AG08395 (cell line): ENCODE measurements at places on chromosomes 3 and 15.
A peak's percentile ranks its signal among the peaks of the same experiment; 100 is the strongest.

- no peak for DNase-seq
Measured at GRCh38 chr3:124177071-124177470, 185.1 kb upstream of the ROPN1 start.

DNA sequence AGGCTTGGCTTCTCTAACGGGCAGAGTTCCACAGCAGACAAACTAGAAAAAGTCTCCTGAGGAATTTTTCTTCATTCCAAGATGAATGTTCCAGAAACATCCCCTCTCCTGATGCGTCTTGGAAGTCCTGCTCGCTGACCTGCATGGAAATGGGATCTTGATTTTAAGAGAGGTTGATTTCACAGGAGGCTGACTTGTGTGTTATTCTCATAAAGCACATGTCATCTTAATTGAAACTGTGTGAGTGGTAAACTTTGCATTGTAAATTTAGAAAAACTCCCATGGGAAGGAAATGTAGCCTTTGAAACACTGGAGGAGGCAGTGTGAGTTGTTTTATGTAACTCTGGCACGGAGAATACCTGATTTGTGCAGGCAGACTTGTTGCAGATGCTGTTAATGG, 337.8 kb upstream of the NR2E3 start:
- no peak for DNase-seq

- no peak for DNase-seq
Measured at GRCh38 chr3:85342915-85343314, 384.1 kb downstream of the CADM2 start.

DNA sequence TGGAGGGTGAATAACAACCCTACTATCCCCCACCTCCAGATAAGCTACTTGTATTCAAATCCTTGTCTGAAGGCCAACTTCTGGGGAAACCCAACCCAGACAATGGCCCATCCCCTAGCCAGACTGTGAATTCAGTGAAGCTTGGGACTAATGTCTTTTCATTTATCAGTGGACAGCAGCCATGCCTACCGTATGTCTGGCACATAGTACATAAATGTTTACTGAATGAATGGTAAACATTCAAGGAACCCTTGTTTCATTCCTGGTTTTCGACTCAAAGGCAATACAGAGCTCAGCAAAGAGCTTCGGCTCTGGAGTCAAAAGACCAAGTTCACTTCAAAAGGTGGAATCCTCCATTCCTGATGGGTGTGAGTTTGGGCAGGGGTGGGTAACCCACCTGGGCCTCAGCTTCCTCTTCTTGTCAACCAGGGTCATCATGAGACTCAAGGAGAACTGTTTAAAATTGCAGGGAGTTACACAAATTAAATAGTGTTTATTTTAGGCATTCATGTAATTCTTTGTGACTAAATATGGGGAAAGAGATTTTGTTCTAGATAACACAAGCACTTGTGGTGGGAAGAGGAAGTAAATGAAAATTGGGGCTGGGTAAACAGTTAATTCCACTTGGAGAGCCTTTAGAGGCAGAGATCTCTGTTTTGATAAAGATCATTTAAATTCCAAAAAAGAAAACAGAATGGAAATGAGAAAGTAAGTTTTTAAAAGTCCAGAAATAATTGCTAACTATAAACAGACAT, 303.7 kb upstream of the WNT5A start:
- DNase-seq, result no peak

DNA sequence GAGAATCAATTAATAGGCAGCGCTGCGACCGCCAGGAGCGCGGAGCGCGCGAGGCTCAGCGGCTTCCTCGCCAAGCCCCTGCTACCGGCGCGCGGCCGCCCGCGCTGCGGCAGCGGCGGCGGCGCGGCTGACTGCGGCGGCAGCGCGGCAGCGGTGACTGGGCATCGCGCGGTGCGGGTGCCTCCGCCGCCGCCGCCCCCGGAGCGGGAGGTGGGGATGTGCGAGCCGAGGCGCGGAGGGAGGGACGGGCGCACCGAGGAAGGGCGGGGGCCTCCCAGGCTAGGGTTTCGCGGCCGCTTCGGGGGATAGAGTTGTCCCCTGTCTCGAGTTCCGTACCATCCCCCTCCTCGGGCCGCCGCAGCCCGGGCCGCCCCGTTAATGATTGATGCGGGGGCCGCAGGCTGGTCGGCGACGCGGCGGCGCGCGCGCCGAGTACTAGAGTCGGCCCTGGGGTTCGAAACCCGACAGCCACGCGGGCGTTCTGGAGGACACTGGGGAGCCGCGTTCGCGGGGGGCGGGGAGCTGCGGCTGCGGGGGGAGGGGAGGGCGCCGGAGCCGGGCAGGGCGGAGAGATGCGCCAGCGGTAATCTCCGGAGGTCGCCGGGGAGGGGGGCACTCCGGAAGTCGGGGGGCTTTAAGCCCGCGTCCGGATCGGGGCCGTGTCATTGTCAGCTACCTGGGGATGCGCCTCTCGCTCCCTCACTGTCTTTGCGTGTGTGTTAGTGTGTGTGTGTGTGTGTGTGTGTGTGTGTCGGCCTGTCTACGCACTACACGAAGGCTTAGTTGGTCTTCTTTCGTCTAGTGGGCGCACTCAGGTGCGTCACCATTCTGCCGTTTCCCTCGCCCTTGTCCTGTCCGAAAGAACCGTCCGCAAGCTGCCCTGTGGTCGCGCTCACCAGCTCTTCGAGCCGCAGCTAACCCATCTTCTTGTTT, at the start of gene PAQR9:
TSS of gene PAQR9 (minus strand) at position 159 of the 933 bp plus-strand sequence. CDS start 338 bp downstream, outside the sequence.
- DNase-seq, result peak; percentile 25

- DNase-seq, result no peak
Measured at GRCh38 chr3:191296041-191296541, 33.1 kb upstream of the CCDC50 start.

- DNase-seq, result no peak
Measured at GRCh38 chr15:91150502-91151160, 50.6 kb downstream of the SV2B start.

DNA sequence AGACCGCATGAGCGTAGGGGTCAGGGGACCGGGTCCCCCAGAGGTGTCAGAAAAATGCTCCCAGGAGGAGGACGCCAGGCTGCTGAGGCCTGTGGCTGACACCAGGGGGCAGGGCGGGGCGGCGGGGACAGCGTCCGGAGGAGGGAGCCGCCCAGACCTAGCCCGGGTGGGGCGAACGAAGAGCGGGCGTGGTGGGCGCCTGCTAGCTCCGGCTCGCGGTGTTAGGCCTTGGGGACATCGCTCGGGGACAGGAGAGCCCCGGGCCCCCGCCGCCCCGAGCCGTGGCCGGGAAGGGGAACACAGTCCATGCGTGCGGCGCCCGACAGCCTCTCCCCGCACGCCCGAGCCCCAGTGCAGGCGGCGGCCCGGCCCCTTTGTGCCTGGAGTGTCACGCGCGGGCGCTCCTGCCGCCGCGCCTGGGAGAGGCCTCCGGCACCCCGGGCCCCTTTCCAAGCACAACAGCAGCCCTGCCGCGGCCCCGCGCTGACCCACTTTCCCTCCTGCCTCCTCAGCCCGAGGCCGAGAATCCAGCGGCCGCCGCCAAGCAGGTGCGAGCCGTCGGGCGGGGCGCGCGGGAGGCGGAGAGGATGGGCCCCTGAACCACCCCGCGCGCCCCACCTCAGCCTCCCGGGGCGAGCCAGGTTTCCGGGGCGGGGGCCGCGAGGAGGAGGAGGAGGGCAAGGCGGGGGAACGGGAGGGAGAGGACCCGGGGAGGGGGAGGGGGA, 111.0 kb upstream of the KLF13 start:
- DNase-seq, result peak; percentile 78

GRCh38 chr3:24622696-24623225, 128.1 kb upstream of the THRB start:
- no peak for DNase-seq

- DNase-seq, result peak; percentile 17
Measured at GRCh38 chr15:29815000-29815710, 7.1 kb downstream of the TJP1 start.

DNA sequence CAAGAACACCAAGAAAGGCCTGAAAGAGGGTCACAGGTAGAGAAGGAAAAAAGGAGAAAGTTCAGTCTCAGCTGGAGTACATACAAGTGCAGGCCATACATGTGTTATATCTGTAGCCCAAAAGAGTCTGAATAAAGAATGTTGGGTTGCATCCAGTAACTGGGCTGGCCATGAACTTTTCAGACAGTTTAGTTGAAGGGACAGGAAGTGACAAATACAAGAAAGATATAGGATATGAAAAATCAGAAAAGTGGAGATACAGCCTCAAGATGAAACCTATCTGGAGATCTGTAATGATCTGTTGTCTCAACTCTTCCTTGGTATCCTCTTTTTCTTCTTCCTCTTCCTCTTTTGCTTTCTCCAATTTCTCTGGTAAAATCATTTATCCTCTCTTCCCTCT, 671.7 kb downstream of the MECOM start:
- DNase-seq, result no peak

- DNase-seq, result no peak
Measured at GRCh38 chr15:25695875-25696760, 167.0 kb downstream of the ATP10A start.

- no peak for DNase-seq
Measured at GRCh38 chr3:190694335-190695001, 168.0 kb downstream of the GMNC start.

DNA sequence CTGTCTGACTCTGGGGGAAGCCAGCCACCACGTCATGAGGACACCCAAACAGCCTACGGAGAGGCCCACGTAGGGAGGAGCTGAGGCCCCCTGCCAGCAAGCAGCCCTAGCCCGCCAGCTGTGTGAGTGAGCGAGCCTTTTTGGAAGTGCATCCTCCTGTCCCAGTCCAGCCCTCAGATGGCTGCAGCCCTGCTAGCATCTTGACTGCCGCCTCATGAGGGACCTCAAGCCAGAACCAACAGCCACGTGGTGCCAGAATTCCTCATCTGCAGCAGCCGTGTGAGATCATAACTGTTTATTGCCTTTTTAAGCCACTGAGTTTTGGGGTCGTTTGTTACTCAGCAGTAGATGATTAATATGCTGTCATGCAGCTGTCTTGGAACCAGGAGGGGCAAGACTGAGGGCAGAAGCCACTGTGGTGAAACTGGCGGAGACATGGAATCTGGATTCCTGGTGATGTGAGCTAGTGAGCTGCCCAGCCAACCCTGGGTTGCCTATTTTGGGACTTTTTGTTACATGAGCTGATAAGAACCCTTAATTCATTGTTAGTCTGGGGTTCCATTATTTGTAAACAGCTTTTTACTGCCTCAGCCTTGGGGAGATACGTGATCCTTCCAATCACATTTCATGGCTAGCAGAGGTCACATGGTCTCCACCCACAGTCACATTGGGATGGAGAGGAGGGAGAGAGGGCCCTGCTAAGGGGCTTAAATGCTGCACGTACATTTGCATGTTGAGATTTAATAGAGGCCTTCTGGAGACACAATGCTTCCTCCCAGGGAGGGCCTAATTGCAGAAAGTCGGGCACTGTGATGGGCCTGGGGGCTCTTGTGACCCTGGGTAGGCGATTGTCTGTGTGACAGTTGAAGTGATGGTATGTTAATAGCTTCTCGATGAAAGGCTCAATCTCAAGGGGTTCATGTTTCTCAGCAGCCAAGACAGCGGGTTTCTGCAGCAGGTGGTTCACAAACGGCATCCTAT, 73.8 kb downstream of the RPLP1 start:
- DNase-seq, result no peak

DNA sequence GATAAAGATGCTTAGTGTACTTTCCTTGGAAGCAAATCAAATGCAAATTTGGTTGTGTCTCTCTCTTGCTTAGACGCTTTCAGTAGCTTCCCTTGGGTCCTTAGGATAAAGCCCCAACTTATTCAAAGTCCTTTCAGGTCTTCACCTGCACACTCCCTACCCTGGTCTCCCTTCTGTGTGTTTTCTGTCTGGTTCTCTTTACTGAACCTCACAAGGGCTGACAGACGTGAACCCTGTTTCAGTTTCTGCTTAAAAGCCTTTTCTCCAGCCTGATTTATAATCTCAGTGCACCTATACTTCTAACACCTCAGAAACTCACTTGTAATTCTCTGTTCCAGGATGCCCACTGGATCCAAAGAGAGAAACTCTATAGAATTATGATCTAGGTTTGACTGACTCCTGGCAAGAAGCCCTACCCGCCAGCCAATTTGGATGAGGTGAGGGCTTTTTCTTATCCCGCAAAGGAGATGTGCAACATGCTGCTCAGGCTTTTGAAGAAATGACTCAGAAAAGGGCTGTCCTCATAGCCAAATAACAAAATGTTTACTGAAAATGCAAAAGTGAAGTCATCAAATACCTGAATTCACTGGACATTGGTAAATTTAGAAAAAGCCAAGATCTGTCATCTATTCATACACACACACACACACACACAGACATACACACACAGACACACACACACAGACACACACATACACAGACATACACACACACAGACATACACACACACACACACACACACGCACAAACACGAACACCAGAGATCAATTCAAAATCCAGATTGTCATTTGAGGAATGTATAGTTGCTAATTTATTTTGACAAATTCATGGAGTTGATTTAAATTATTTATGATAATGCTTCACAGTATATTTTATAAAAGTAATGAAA, 102.4 kb upstream of the EOMES start:
- no peak for DNase-seq

DNA sequence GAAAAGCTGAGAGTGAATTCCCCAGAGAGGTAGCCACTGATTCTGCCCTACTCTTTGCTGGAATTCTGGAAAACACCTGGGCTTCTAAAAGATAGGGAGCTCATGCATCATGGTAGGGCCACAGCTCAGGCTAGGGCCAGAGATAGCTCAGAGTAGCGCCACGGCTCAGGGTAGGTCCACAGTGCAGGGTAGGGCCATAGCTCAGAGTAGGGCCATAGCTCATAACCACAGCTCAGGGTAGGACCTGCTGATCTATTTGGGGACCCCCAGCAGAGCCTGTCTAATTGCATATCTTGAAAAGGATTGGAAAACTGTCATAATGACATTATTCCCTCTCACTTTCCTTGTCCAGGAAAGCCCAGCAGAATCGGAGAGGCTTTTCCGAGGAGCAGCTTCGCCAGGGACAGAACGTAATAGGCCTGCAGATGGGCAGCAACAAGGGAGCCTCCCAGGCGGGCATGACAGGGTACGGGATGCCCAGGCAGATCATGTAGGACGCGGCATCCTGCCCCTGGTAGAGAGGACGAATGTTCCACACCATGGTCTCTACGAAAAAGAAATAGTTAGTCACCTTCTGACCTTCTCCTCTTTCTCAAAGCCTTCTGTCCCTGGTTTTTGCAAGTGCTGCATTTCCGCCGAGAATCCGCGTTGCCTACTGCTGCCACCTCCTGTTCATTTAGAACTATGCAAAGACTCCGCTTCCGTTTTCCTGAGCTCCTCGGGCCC, 14.5 kb downstream of the TAGLN3 start:
- peak; percentile 70 for DNase-seq

GRCh38 chr3:159158213-159158612, 356.4 kb downstream of the MFSD1 start:
- DNase-seq, result no peak
